HT1080 (cell line): ENCODE measurements at places on chromosomes 3 and 15.

- no peak for DNase-seq
These were observed 348.6 kb upstream of the CCDC54 start for GRCh38 chr3:107028626-107029025.

DNA sequence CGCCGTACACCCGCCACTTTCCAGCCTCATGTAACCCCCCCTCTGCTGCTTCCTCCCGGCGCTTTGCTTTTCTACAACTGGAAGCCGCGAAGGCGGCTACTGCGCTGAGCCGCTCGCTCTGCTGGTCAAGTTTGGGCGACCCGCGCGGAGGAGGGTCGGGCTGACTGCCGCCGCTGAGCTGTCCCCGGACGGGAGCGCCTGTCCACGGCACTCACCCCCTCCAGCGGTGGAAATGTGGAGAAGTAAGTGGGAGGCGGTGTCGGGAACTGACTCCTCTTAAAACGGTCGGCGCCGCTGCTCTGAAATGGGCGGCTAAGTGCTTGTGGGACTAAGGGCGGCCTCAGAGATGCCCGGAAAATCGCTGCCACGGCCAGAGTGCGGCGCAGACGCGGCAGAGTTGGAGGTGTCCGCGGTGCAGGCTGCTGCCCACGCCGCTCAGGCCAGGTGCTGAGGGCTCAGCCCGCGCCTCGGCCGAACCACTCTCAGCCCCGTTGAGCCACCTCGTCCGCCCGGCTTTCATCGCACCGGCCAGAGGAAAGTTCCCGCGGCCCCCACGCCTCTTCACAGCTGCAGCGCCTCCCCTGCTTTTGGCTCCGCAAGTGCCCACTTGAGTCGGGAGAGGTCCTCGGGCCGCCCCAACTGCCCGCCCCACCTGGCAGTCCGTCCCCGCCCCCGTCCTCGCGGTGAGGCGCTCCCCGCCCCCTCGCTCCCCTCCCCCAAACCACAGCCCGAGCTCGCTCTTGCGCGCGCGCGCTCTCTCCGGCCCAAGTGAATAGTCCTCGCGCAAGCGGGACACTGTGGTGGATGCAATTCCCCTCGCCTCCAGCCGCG is at the start of gene EPHA6:
Gene EPHA6, plus strand, starts transcription at position 775 of the 831 bp plus-strand sequence.
- peak; percentile 61 for DNase-seq

- DNase-seq, result no peak
These were observed 109.2 kb downstream of the LRRK1 start for GRCh38 chr15:101028321-101028720.

DNA sequence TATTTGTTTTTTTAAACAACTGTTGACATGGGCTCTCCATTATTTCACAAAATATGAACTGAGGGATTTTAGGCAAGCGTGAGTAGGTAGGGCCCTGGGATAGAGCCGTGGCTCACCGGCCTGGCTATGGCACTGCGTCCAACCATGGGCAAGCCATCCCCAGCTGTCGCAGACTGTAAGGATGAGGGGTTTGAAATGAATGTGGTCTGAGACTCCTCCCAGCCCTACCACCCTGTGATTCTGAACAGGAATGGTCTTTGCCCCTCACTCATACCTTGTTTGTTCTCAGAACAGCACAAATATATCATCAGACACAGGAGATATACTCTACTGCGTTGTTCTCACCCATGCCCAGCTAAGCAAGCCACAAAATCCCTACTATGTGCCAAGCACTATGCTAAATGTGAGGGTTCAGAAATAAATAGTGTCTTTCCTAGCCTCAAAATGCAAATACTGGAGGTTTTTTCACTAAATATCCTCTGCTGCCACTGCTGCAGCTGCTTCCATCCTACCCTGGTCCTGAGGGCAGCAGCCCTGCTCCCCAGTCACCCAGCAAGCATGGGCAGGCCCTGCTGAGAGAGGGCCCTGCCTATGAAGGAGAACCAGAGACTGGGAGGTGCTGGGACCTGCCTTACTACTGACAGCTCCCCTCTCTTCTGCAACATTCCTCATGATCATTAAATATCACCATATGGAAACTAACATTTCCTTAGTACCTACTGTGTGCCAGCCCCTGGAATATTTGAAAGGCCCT is 102.8 kb downstream of the XXYLT1 start:
- no peak for DNase-seq

DNA sequence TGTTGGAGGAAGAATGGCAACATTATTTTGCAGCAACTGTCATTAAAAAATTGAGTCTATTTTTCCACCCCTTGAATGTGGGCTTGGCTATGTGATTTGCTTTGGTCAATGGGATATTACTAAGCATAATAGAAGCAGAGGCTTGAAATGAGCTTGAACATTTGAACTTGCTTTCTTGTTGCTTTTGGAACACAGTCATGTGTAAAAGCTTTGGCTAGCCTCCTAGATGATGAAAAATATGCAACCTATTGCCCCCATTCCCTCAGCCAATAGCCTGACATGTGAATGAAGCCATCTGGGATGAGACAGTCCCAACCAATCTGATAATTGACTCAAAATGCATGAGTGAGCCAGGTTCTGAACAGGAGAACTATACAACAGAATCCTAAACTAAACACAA is 78.4 kb downstream of the PLSCR2 start:
- peak; percentile 25 for DNase-seq

GRCh38 chr15:57728436-57728835 is 21.9 kb downstream of the POLR2M start:
- no peak for DNase-seq

- DNase-seq, result peak; percentile 83
These were observed 22.9 kb upstream of the PLXNA1 start for GRCh38 chr3:126959921-126960603.

DNA sequence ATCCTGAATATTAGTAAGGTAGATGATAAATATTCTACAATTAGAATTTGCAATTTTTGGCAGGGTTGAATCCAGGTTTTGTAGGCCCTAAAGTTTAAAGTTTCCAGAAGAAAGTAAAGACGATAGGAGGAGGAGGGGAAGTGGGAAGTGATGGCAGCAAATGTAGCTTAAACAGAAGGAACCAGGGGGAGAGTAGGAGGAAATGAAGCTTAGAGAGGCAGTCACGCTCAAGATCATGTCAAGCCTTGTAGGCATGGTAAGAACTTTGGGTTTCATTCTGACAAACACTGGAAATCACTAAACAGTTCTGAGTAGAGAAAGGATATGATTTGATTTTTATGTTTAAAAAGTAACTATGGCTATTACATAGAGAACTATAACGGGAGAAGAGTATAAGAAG is 63.9 kb downstream of the NR2E3 start:
- no peak for DNase-seq

GRCh38 chr3:197305854-197306253 is 7.4 kb upstream of the DLG1 start:
- DNase-seq, result peak; percentile 44

GRCh38 chr15:47196048-47196447 is 521.3 kb upstream of the SEMA6D start:
- peak; percentile 45 for DNase-seq

GRCh38 chr3:93924491-93924890 is 49.2 kb downstream of the PROS1 start:
- DNase-seq, result peak; percentile 51

GRCh38 chr3:153911116-153911515 is 210.1 kb upstream of the ARHGEF26 start:
- no peak for DNase-seq

- DNase-seq, result no peak
These were observed 237.4 kb upstream of the CTDSPL start for GRCh38 chr3:37624276-37624675.

DNA sequence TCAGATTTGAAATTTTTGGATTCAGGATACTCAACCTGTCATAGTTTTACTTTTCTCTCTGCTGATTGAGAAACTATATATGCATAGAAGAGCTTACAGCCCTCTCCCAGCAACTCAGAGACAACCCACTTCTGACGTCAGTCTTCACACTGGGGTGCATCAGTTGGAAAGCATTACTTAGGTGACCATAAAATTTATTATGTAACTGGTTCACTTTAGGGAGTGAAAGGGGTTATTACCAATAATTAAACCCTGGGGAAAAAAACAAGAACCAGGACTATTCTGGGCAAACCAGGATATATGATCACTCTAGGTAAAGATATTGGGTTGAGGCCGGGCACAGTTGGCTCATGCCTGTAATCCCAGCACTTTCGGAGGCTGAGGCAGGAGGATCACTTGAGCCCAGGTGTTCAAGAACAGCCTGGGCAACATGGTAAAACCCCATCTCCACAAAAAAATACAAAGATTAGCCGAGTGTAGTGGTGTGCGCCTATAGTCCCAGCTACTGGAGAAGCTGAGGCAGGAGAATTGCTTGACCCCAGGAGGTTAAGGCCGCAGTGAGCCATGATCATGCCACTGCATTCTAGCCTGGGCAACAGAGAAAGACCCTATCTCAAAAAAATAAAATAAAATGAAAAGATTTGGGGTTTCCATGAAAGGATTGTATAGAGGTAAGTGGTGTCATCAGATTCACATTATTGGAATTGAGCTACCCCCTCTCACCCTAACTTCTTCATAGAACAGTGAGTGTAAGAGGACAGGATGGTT is 27.1 kb downstream of the HES1 start:
- no peak for DNase-seq

GRCh38 chr3:161213644-161214043 is 7.5 kb upstream of the NMD3 start:
- no peak for DNase-seq

GRCh38 chr3:122215592-122216298 is 32.3 kb downstream of the CASR start:
- DNase-seq, result no peak

DNA sequence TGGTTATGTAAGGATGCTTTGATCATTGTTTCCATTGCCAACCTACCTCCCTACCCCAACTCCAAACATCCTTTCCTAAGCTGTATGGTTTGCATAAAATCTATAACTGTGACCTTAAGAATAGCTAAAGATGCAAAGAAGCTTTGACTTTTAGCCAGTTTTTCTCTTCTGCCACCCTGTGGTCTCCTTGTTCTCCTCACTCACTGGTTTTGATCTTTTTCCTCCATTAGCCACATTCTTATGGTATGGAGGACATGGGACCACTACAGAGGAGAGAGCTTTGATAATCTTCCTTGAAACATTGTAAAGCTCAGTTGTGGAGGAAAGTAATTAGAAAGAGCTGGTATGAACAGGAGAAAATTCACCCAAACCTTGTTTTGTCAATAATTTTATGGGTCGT is 115.9 kb downstream of the NEK11 start:
- DNase-seq, result no peak

GRCh38 chr15:94335616-94336015 is 104.3 kb downstream of the MCTP2 start:
- DNase-seq, result no peak

DNA sequence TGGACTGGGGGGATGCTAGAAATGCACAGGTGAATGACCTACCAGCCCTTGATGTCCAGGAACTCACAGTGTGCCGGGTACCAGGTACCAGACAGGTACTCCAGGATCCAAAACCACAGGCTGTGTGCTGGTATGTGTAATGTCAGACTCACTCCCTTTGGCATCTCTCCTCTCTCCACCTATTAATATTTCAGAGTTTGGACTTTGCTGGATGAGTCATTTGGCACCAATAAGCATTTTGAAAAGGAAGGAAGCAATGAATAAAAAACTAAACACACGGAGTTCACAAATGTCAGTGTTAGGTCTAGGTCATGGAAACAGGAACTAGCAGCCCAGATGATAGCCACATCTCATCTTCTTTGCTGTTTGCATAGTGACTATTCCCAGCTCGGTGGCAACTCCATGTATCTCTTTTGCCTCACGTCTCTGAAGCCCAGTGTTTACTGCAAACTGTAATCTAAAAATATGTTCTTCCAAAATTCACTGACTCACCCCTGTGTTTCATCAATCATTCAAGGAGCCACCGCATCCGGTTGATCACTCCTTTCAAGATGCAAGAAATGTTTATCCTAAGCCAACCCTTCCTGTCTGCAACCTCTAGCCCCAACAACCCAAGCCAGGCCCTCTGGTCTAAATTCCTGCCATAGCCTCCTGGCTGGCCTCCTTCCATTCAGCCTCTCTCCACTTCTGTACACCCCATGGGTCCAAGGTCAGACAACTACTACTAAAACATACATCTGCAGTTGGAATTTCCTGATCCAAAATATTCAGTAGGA is 8.4 kb downstream of the ITGB5 start:
- peak; percentile 100 for DNase-seq

GRCh38 chr3:2535206-2535605 is 436.5 kb downstream of the CNTN4 start:
- no peak for DNase-seq

DNA sequence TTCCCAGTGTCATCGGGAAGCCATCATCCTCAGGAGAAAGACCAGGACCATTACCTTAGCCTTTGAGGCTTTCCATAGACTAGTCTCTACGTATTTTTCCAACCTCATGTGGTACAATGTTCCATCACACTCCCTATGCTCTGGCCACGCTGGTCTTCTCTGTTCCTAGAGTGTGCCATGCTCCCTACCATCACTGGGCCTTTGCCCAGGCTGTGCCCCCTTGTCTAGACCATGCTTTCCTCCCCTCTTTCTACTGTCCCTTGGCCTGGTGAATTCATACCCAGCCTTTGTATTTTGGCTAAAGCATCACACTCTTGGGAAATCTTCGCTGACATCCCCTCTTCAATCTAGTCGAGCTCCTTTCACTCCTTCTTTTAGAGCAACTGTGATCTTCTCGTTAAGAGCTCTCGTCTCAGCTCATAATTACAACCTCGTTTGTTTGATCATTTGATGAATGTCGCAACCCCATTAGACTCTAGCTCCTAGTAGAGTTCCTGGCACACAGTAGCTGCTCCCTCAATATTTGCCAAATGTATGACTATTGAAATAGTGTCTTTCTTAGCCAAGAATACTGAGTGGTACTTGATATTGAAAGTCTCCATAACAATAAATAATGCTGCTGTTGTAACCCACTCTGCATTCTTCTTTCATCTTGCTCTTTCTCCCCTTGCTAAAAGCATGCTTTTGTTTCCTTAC is 100.2 kb upstream of the FAM3D start:
- no peak for DNase-seq

DNA sequence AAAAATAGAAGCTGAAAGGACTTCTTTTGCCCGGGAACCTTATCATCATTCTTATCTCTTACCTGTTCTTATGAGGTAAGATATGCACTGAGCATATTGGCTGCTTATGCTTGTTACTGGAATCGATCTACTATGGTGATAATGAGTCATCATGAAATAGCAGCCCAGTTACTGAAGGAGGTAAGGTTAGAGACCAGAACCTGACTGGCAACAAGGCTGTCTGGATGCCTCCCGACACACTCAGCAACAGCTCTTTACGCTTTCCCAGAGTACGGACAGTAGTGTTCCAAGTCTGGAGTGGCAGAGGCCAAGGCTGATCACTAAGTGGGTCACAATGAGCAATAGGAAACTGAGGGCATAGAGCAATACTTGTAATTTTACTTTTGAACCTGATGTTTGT is 314.1 kb downstream of the NLGN1 start:
- no peak for DNase-seq

GRCh38 chr3:193868590-193868989 is 267.4 kb upstream of the HES1 start:
- DNase-seq, result no peak

DNA sequence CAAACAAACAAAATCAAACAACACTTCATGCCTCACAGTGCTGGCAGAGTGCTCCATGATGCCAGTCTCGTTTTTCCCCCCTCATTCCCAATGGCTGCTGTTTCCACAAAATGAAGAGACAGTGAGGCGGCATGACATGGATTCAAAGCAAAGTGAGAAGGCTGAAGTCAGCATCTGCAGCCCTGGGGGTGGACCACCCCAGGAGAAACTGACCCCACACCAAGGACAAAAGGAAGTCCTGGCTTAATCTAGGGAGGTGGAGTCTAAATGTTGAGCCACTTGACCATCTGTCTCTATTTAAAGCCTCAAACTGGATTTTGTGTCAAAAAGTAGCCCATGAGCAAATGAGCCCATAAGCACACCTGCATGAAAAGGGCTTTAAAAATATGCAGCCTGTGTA is 151.2 kb upstream of the RORA start:
- DNase-seq, result no peak
